ENCODE measurements at places on chromosomes 7 and 10.
A peak's percentile ranks its signal among the peaks of the same experiment; 100 is the strongest.

GRCh38 chr10:4691776-4692175 lies 134.2 kb upstream of the AKR1E2 start:
- no peak for DNase-seq

GRCh38 chr10:132011445-132011844 lies 29.7 kb upstream of the BNIP3 start:
- DNase-seq, result no peak

DNA sequence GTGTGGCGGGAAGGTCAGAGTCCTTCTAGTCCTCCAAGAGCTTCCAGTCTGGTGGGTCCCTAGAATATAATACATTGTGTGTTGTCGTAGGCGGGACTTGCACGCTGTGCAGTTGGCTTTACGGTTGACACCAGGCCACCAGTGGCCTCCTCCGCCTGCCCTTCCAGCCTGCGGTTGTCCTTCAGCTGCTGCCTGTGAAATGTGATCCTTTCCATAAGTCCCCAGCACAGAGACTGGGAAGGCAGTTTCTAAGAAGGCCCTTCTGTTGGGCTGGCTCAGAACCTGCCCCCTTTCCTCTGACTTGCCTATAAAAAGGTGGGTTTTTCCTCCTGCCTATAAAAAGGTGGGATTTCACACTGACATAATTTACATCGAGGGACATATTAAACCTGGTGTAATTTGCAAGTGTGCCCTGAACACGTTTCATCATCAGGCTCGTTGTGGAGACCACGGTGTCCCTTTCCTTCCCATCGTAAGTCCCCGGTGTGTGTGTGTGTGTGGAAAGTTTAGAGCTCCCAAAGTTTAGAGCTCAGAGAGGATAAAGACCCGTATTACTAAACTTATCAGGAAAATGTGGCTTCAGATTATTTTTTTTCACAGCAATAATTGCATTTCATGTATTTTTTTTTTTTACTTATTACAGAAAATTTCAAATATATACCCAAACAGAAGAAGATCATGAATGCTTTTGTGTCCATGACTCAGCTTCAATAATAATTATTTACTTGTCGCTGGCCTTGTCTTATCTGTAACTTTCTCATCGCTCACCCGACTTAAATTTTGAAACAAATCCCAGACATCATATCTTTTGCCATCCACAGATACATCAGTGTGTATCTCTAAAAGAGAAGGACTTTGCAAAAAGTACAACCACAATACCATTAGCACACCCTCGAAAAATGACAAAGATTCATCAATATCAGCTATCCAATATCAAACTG lies 45.1 kb downstream of the CUX1 start:
- DNase-seq, result no peak

GRCh38 chr10:44463511-44464121 lies 78.7 kb upstream of the CXCL12 start:
- no peak for DNase-seq

- DNase-seq, result peak; percentile 55
These were observed 671 bp upstream of the ATAD1 start for GRCh38 chr10:87818505-87819288.

GRCh38 chr7:72038022-72038732 lies 374.0 kb downstream of the CALN1 start:
- no peak for DNase-seq

DNA sequence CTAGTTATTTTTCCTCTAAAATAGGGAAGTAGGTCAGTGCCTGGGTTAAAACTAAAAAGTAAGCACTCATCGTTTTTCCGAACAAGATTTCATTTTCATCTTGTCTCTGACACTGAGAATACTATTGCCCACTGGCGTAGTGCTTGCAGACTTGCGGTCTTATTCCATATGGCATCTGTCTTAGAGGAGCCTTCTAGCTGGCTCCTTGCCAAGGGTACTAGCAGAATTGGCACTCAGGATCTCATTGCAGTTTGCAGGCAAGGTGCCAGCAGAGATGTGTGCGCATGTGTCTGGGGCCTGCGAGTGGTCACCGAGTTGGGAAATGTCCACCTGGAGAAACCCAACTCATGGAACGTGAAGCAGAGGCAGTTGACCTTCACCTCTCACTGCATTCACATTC lies 143.4 kb downstream of the CELF2 start:
- no peak for DNase-seq

- no peak for DNase-seq
These were observed 102.0 kb upstream of the SAMD8 start for GRCh38 chr10:75009426-75009825.

- peak; percentile 5 for DNase-seq
These were observed 43.7 kb downstream of the ZNF273 start for GRCh38 chr7:64946772-64947171.

DNA sequence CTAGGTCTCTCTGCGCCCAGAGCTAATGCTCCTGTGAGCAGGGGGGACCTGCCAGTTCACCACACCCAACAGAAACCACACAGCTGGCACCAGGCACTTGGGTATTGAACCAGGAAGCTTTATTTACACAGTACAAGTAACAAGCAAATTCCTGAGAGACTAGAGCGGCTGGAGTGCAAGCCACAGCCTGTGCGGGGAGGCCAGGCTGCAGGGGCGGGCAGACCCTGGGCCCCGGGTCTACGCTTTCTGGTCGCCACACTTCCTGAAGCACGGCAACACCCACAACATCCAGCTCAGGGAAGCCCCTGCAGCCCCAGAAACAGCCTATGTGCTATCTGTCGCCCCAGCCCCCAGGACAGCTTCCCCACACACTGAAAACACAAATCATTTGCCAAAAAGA lies 125.0 kb downstream of the FAM53B start:
- no peak for DNase-seq

DNA sequence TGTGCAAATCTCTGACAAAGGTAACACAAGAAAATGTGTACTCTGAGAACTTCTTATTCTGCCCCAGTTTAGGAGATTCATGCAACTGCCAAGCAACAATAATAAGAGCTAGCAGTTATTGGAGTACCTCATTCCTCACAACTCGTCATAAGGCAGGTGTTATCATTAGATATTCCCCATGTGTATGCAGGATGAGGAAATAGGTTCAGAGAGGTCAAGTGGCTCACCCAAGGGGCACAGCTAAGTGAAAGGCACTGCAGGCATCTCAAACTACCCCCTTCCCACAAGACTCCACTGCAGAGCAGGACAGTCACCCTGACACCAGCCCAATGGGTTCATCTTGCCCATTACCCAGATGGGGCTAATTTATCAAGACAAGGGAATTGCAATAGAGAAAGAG lies 1.3 kb upstream of the GSTK1 start:
- DNase-seq, result no peak

DNA sequence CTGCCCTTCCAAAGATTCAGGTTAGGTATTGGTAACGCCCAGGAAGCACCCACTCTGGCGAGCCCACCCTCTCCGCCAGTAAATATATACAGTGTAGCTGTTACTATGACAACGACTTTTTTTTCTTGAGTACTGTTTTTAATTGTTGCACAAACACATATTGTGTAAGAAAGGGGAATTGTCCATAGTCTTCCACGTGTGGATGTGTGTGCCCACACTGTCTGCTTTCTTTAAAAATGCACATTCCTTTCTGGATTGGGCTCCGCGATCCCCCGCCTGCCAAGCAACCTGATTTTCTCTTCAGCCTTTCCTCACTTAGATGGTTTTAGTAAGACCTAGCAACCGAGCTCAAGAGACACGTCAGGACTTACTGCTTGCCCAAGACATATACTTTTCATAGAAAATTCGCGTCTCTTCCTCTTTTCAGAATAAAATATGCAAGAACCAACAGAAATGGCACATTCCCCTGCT lies 247.8 kb downstream of the EBF3 start:
- no peak for DNase-seq

- DNase-seq, result no peak
These were observed 433.9 kb upstream of the ZMIZ1 start for GRCh38 chr10:78634835-78635234.

DNA sequence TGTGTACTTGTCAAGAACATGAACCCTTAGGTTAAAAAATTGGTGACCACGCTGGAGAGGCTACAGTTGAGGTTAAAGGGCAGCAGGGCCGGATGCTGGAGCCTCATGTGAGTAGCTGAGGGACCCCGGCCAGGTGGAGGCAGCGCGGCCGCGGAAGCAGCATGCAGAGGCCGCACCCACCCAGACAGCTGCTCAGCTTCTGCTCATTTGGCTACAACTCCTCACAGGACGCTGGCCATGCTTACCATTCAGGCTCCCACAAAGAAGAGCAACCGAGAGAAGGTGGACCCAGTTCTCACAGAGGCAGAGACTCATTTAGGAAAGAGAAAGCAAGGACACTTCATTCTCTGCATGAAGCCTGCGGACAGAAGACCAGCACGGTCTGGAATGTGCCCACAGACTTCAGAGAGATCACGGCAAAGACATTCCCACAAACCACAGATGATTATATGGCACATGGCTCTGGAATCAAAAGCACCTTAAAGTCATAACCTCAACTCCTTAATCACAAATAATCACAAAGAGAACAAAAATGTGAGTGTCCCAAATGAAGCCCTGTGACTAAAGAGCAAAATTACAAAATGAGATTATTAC lies 94.4 kb downstream of the VOPP1 start:
- no peak for DNase-seq

GRCh38 chr10:15703151-15703880 lies 16.4 kb downstream of the ITGA8 start:
- no peak for DNase-seq

DNA sequence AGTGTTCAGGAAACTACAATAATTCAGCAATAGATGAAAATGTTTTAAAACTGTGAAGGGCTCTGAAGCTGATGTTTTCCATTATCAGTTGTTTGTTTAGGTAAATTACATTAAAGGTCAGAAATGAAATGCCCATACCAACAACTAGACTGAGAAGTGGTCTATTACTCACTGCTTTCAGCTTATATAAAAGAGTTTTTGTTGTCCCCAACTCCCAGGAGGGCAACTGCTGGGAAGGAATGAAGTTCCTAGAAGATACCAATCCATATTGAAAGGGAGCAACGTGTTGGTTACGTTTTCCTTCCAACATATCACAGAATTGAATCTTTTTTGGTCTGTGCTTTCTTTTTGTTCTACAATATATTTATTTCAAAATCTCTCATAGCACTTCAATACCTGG lies 330.6 kb upstream of the LRRN3 start:
- DNase-seq, result no peak
